ENCODE measurements at places on chromosomes 5 and 9. TPM values are rescaled to one million over a fixed set of nuclear protein-coding genes. Genes with fewer than 3 reads are reported as not detected.

GRCh38 chr5:133467826-133468463, 144.4 kb downstream of the FSTL4 start:
- no peak overlapping the region for H3K4me3 ChIP-seq
- H3K36me3 ChIP-seq, result no peaks in the 10 kb centered on the region
- H3K27me3 ChIP-seq, result no peaks in the 10 kb centered on the region
- H3K27ac ChIP-seq, result no peak overlapping the region
- DNase-seq, result no peak

GRCh38 chr5:10672146-10673016, 88.7 kb downstream of the DAP start:
- H3K27ac ChIP-seq, result no peak overlapping the region
- no peaks in the 10 kb centered on the region for H3K4me1 ChIP-seq
- no peaks in the 10 kb centered on the region for H3K27me3 ChIP-seq

DNA sequence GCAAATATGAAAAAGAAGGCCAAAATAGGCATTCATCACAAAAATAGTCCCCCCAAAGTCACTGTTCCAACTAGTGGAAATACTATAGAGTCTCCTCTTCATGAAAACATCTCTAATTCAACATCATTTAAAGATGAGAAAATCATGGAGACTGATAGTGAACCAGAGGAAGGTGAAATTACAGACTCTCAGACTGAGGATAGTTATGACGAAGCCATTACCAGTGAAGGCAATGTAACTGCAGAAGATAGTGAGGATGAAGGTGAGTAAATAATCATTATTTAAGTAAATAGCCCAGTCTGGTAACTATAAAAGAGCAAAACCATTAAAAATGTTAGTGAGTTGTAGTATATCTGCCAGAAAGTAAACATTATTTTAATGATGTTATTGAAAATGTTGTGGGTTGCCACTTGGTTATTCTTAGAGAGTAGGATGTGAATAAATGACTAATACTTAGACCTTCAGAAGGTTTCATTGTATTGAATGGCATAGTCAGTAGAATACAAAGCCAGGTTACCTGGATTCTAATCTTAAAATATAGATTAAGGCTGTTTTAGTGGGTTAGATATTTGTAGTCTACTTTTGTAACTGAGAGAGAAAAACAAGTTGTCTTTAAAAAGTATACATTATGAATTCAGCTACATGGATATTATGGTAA, 16.3 kb downstream of the AGGF1 start:
- DNase-seq, result no peak
- no peak overlapping the region for H3K27ac ChIP-seq
- H3K36me3 ChIP-seq, result peaks cover 46% of the 10 kb centered on the region
- no peak overlapping the region for H3K4me3 ChIP-seq
- no peaks in the 10 kb centered on the region for H3K27me3 ChIP-seq

DNA sequence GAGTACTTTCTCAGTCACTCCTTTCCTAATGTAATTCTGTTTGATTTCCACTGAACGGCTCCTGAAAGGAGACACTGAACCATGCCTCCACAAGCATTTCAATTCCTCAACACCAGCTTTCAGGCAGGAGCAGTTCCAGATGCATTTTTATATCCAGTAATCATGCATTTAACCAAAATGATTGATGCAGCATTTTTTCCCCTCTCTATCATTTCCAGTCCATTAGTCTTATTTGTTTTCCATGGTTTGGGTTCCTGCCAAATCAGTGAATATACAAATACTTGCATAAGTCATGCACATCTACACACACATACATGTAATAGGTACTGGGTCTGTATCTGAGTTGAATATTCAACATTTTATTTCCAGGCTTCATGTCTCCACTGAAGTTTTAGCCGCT, 122.7 kb downstream of the GRIA1 start:
- no peak overlapping the region for H3K27ac ChIP-seq
- H3K36me3 ChIP-seq, result no peaks in the 10 kb centered on the region
- H3K4me1 ChIP-seq, result no peaks in the 10 kb centered on the region
- no peaks in the 10 kb centered on the region for H3K27me3 ChIP-seq

Gene GFPT2
- total RNA-seq, result not detected

Gene LRRC70
- 4.6 TPM for total RNA-seq

- no peak overlapping the region for H3K27ac ChIP-seq
- H3K36me3 ChIP-seq, result no peaks in the 10 kb centered on the region
- H3K27me3 ChIP-seq, result peaks cover 26% of the 10 kb centered on the region
- peaks cover 20% of the 10 kb centered on the region for H3K4me1 ChIP-seq
These were observed 2.4 kb upstream of the MACIR start for GRCh38 chr5:103256178-103256577.
